Right cardiac atrium (tissue), 5 donors: ENCODE measurements at places on chromosomes 11 and 22. TPM values are rescaled to one million over a fixed set of nuclear protein-coding genes. Genes with fewer than 3 reads are reported as not detected.

The DGCR2 gene
- total RNA-seq: 28.9 TPM

The MFRP gene
- 0.06 TPM for total RNA-seq

The GNAZ gene
- total RNA-seq: 3.4 TPM

The PKP3 gene
- 0.26 TPM for total RNA-seq

The THRSP gene
- 0.66 TPM for total RNA-seq

The CALCA gene
- total RNA-seq: not detected

The HSPB2 gene
- 103 TPM for total RNA-seq

The OMP gene
- not detected for total RNA-seq

The MORC2 gene
- 17.0 TPM for total RNA-seq

The PLAAT5 gene
- 4.4 TPM for total RNA-seq

The OR5P2 gene
- not detected for total RNA-seq

The KDM4E gene
- not detected for total RNA-seq

The KCNQ1OT1 gene
- 0.57 TPM for total RNA-seq

The NCF4 gene
- 6.9 TPM for total RNA-seq

The OR8D1 gene
- not detected for total RNA-seq

The C11orf21 gene
- total RNA-seq: 12.7 TPM

The PGA4 gene
- 7.4 TPM for total RNA-seq

The SMTNL1 gene
- total RNA-seq: not detected

The KRTAP5-10 gene
- not detected for total RNA-seq

The IL18 gene
- total RNA-seq: 2.9 TPM

The LAYN gene
- 5.5 TPM for total RNA-seq

The ZC3H12C gene
- 15.7 TPM for total RNA-seq

The FAM111B gene
- 2.5 TPM for total RNA-seq

The RIMBP3B gene
- total RNA-seq: not detected

The GP1BB gene
- total RNA-seq: not detected

The RBMXL2 gene
- not detected for total RNA-seq

The MUC15 gene
- total RNA-seq: not detected

The HTR3B gene
- total RNA-seq: not detected

The FOLH1 gene
- 0.34 TPM for total RNA-seq

The BCL2L13 gene
- total RNA-seq: 51.6 TPM

The ZNF214 gene
- total RNA-seq: 2.1 TPM

The UBE2L6 gene
- 23.8 TPM for total RNA-seq

The OR51I1 gene
- total RNA-seq: not detected

The PANX2 gene
- total RNA-seq: 0.43 TPM

The ACTN3 gene
- not detected for total RNA-seq

The MS4A1 gene
- total RNA-seq: 0.38 TPM

The ANO9 gene
- 0.14 TPM for total RNA-seq

The TRPM5 gene
- not detected for total RNA-seq

The ARHGAP42 gene
- total RNA-seq: 6.8 TPM

The CCDC116 gene
- 0.34 TPM for total RNA-seq

The TSGA10IP gene
- not detected for total RNA-seq

The CRYBB2 gene
- total RNA-seq: not detected

The LRRN4CL gene
- total RNA-seq: 1.8 TPM

The CARD18 gene
- not detected for total RNA-seq

The GGT5 gene
- 61.0 TPM for total RNA-seq

The CNIH2 gene
- total RNA-seq: 0.47 TPM

The OR8H3 gene
- total RNA-seq: not detected

The RABL2B gene
- total RNA-seq: 11.9 TPM

The CD3G gene
- 0.33 TPM for total RNA-seq

The KRTAP5-7 gene
- not detected for total RNA-seq

The BATF2 gene
- total RNA-seq: 3.5 TPM

The ST14 gene
- 1.0 TPM for total RNA-seq

The C22orf31 gene
- total RNA-seq: 0.46 TPM

The CACNA1I gene
- not detected for total RNA-seq

The E2F8 gene
- 6.1 TPM for total RNA-seq
